Stimulated activated CD8-positive, alpha-beta memory T cell treated with anti-CD3 and anti-CD28 coated beads, Interleukin-15, amount 100 ng/mL, for 24 hours (primary cell): ENCODE measurements at places on chromosomes 4 and X.

- no peak for DNase-seq
These were observed 324.2 kb downstream of the MAPK10 start for GRCh38 chr4:86035688-86036087.

DNA sequence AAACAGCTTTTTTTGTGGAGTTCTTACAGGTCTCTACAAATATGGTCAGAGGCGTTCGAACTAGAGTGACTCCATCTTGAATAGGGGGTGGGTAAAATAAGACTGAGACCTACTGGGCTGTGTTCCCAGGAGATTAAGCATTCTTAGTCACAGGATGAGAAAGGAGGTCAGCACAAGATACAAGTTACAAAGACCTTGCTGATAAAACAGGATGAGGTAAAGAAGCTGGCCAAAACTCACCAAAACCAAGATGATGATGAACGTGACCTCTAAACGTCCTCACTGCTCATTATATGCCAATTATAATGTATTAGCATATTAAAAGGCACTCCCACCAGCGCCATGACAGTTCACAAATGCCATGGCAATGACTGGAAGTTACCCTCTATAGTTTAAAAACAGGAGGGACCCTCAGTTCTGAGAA, 42.8 kb upstream of the SPP1 start:
- DNase-seq = no peak

DNA sequence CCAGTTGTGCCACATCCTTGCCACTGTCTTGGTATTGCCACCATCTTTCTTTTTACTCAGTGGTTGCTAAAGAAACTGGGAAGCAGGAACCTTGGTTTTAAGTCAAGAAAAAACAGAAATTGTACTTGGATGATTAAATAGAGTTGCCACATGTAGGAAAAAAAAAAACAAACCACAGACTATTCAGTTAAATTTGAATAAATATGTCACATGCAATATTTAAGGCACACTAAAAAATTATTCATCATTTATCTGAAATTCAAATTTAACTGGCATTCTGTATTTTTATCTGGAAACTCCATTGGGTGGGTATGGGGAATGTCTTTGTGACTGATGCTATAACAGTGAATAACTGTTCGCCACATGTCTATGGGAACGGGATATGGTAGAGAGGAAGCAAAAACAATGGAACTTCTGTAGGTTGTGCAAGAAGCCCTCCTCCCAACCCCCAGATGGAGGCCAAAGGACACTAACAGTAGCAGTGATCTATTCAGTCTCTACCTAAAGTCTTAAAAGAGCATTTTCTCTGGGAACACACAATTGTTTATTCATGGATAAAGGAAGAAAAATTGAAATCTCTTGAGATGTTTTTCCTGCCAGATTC, 57.0 kb upstream of the PLAC8 start:
- DNase-seq = no peak

DNA sequence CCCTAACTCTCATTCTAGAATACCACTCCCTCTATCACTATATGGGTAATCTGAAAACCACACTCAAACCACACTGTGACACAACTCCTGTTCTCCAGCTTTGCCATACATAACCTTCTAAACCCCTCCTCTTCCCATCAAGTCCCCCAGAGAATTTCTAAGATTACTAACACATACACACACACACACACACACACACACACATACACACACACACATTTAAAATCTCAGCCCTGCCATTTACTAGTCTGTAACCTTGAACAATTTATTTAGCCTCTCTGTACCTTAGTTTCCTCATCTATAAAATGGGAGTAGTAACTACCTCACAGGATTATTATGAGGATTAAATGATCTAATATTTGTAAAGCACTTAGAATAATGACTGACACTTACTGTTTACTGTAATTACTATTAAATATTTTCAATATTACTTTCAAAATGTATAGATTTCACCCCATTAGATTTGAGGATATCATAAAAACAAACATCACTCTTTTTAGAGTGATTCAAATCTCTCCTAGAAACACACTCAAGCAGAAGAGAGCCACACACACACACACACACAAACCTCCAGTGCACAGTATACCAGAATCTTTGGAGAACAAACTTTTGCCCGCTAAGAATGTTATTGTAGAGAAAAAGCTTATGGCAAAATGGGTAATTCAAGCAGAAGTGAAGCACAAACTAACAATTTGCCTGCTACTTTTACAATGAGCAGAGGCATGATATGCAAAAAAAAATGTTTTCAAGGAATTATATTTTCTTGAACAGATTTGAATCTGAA, 3.8 kb downstream of the ANKRD50 start:
- DNase-seq = no peak

GRCh38 chr4:145554691-145555090, 64.5 kb upstream of the MMAA start:
- no peak for DNase-seq

GRCh38 chr4:156439576-156440200, 486.0 kb upstream of the CTSO start:
- no peak for DNase-seq

DNA sequence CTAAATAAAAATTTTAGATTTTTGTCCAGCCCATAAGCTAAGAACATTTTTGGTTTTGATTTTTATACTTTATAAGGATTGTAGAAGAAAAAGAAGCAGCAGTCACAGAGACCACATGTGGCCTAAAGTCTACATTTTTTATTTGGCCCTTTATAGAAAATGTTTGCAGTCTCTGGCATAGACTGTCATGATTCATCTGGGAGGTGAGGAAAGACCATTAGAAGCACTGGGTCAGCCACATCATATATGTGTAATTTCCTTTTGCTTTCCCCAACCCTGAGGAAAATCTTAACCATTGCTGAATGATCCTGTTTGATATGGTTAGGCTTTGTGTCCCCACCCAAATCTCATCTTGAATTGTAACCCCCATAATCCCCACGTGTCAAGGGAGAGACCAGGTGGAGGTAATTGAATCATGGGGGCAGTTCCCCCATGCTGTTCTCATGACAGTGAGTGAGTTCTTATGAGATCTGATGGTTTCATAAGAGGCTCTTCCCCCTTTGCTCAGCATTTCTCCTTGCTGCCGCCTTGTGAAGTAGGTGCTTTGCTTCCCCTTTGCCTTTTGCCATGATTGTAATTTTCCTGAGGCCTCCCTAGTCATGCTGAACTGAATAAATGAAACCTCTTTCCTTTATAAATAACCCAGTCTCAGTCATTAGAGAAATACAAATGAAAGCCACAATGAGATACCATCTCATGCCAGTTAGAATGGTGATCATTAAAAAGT, 12.1 kb upstream of the COPS4 start:
- DNase-seq = no peak

GRCh38 chr4:74118600-74119338, 19.8 kb upstream of the CXCL2 start:
- DNase-seq = no peak

- no peak for DNase-seq
These were observed 211.3 kb downstream of the ARHGAP10 start for GRCh38 chr4:147943159-147943638.

DNA sequence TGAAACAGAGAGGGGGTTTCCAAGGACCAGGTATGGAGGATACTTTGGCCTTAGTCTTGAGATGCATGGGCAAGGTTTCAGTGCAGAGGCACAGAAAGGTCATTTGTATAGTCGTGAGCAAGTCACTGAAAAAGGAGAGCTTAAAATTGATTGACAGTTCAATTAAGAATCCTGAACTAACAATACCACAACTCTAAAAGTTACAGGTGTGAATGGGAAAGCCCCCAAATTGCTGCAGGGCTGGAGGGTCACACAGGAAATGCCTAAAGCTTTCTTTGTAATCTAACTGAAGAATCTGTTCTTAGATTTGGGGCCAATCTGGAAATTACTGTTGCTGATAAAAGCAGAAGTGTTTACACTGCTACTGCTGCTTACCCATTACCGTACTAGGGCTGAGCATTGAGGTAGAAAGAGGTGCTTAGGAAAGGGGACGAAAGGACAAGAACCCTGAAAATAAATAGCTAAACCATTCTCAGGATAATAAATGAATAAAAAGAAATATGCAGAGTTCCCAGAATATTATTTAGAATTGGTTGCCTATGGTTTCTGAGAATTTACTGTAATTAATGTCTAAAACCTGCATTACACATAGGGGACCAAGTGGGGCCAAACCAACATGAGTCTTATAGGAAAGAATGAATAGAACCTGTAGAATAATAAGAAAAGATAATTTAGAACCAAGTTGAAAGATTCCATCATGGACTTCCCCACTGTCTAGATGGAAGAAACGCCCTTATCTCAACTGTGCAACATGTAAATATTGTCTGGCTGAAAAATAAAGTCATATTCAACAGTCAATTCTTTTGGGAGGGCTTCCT, 91.9 kb upstream of the PPP1R2C start:
- no peak for DNase-seq

DNA sequence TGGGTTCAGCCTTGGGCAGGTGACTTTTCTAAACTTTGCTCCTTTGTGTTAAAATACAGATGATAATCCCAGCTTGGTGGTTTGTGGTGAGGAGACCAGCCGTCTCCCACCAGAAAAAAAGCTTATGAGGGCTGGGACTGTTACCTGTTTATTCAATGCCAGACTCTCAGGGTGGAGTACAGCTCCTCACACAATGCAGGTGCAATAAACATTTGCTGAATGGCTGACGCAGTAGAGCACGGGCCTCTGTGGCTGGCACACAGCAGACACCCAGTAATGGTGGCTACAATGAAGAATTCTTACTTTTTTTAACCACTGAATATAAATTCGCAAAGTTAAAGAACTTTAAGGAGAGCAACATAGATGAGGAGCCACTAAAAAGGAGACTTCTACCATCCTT, 30.2 kb downstream of the BEND4 start:
- no peak for DNase-seq

GRCh38 chr4:128583753-128584712, 225.5 kb upstream of the JADE1 start:
- DNase-seq = no peak

DNA sequence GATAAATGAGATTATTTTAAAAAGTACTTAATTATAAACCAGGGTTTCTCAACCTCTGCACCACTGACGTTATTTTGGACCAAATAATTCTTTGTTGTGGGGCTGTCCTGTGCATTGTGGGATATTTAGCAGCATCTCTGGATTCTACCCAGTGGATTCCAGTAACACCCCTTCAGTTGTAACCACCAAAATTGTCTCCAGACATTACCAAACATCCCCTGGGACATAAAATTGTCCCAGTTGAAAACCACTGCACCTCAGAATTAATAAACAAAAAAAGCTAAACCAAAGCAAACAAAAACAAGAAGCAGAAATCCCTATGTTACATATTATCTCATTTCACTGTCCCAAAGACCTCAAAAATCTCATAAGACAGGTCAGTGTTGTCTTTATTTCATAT, 54.2 kb upstream of the GIMD1 start:
- DNase-seq = no peak

DNA sequence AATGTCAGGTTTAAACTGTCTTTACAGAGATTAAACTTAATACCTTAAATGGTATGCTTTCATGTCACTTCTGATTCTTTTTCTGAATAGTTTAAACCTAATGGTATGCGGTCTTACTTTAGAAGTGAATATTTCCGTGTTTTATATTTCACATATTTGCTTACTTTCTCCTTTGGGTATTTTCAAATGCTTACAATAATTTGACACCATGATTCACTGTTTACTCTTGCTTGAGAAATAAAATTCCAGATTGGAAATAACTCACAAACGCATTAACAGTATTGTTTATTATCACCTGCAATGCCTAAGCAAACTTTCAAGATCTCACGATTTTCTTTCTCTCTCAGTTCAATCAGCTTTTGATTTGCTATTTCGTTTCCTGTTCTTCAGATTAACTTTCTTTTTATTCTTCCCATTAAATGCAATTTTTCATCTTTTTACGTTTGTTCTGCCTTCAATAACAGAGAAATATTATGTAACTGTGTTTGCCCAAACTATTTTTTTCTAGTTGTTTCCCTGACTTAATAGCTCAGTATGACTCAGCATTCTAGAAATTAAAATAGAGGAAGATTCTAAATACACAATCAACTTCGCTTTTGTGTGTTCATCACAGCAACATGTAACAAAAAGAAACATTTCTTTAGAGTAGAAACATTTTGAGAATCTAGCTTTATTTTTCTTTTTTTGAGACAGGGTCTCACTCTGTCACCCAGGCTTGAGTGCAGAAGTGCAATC, 955.5 kb upstream of the PRKX start:
- no peak for DNase-seq

- no peak for DNase-seq
These were observed 85.7 kb downstream of the TEX13C start for GRCh38 chrX:125405339-125405738.

GRCh38 chr4:13522282-13523104, 21.8 kb downstream of the NKX3-2 start:
- DNase-seq = no peak

DNA sequence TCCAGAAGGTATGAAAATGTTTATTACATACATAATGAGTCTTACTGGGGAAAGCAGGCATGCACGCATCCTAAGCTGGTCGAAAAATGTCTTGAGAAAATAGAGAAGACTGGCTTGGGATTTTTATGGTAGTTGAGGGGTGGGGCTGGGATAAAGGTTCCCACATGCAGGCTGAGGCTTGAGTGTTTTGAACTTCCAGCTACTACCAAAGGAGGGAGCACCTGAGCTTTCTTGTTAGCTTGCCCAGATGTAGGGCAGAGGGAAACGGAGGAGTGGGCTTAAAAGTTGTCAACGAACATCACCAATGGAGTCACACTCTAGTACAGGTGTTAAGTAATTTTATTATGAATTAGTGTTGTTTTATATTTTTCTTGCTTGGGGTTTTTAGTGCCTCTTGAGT, 39.6 kb upstream of the SRPX start:
- no peak for DNase-seq

GRCh38 chr4:13535118-13535517, 9.2 kb downstream of the NKX3-2 start:
- DNase-seq = no peak

DNA sequence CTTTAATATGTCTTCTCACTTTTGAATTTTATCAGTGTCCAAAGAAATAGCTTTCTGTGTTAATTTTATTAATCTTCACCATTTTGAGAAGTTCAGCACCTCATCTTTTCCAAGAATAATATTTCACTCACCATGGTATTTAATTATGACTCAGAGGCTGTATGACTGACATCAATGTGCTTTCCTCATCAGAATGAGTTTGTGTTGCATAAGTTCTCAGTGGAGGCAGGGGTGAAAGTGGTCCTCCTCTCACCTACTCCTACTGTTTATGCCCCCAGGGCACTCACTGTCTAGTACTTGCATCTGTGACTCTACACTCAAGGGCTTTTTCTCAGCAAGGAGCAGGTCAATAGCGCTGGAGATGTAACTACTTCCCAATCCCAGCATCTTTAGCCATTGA, 905.3 kb upstream of the INTU start:
- DNase-seq = no peak

DNA sequence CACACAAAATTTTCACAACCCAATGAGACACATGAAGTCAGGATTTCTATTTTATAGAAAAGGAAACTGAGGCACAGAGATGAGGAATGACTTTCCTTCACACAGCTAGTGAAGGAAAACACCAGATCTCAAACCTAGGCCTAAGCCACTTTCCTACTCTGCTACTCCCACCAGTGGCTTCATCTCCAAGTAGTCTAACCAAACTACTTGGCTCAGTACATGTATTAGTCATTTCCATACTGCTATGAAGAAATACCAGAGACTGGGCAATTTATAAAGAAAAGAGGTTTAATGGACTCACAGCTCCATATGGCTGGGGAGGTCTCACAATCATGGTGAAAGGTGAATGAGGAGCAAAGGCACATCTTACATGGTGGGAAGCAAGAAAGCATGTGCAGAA, 196.6 kb downstream of the EVC2 start:
- no peak for DNase-seq
